Testis (tissue), 5 donors: ENCODE measurements at places on chromosomes 6 and 20.

GRCh38 chr6:41966961-41967311 lies 25.3 kb upstream of the CCND3 start:
- no peak for DNase-seq

- DNase-seq: peak; percentile 37
These were observed 118.4 kb downstream of the GRM4 start for GRCh38 chr6:34027445-34027936.

DNA sequence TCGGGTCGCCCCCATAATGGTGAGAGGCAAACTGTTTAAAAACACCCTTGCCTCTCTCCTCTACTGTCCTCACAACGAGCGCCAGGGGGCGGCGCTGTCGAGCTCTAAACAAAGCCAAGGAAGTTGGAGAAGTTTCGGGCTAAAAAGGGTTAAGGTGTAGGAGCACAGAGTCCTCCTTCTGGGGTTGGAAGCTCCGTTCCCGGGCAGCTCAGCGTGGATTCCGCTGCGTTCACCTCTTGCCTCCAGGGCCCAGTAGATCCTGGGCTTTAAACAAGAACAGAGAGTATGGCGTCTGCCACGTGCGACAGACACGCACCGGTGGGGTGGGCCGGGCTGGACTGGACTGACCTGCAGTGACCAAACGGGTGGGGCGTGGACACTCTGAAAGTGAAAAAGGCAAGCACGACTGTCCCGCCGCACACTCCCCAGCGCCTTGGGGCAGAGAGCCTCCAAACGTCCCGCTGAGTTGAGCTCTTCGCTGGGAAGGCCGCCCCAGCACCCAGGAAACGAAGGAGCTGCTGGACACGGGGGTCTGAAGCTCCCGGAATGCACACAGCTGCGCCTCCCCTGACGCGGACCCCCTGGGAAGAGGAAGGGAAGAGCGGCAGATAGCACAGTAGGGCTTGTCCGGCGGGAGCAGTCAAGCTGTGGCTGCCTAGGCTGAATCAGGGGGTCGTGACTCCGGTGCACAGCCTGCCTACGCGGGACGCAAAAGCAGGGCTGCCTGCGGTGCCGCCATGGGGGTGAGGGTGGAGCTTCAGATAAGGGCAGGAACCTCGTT lies 1.6 kb upstream of the THBD start:
- DNase-seq: peak; percentile 89

DNA sequence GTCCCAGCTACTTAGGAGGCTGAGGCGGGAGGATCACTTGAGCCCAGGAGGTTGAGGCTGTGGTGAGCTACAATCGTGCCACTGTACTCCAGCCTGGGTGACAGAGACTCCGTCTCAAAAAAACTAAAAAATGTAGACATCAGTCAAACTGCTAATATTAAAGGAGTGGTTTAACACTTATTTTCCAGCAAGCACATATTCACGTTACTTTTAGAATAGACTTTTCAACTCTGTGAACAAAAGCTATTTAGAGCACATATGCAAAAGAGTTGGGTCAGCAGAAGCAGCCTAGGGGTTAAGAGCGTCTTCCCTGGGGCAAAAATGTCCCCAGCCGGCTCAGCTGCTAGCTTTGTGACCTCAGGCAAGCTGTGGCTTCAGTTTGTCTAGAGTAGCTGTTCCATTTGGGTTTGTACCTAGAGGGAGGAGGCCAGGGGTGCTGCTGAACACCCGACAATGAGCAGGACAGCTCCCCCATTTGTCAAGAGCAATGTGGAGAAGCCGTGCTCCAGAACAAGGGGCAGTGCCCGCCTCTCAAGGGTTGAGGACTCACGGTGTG lies 62.5 kb upstream of the PTGIS start:
- no peak for DNase-seq
